NCI-H1694 treated with DMSO at 0.1 percent for 48 hours (cell line): ENCODE measurements at places on chromosomes 3 and 15.

GRCh38 chr3:129463716-129464115, 23.7 kb downstream of the IFT122 start:
- DNase-seq = no peak

DNA sequence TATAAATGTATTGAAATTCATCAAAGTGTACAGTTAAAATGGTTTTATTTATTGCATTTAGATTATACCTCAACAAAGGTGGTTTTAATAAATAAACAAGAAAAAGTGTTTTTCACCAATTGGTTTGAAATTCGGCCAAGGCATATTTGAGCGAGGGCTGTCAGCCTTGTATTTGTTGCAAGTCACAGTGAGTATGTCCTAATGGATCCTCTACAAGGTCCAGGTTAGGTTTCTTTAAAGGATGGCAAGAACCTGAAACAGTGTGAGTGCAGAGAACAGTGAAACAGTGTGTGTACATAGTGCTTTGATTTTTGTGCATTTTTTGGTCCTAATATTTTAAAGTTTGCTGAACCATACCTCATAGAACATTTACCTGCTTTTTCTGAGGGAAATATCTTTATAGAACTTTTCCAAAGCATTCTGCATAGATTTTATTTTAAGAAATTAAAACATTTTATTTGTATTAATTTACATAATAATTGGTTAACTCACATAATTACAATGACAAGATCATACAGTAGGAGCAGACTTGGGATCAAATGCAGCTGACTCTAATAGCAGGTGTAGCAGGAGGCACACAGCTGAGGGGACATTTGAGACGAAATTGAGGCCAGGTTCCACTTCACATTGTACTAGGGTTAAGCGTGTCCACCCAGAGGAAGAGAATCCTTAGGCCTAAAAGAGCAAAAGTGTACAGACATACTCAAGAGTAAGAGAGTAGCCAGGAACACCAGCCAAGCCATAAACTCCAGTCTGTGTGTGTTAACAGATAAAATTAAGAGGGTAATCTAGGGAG, 428.8 kb upstream of the TPRG1 start:
- no peak for DNase-seq

GRCh38 chr3:4478261-4478660, 11.2 kb upstream of the SUMF1 start:
- no peak for DNase-seq

- DNase-seq = no peak
Observed at GRCh38 chr15:88986949-88987590, 73.9 kb upstream of the MFGE8 start.

- no peak for DNase-seq
Observed at GRCh38 chr15:89359471-89360293, 25.1 kb upstream of the POLG start.

GRCh38 chr3:100710261-100710968, 1.1 kb downstream of the TFG start:
- DNase-seq = peak; percentile 2

- DNase-seq = no peak
Observed at GRCh38 chr3:183309276-183309675, 56.2 kb downstream of the B3GNT5 start.

GRCh38 chr15:101267320-101268104, 9.8 kb downstream of the SELENOS start:
- no peak for DNase-seq

GRCh38 chr15:50487287-50487686, 59.2 kb downstream of the USP50 start:
- DNase-seq = no peak

DNA sequence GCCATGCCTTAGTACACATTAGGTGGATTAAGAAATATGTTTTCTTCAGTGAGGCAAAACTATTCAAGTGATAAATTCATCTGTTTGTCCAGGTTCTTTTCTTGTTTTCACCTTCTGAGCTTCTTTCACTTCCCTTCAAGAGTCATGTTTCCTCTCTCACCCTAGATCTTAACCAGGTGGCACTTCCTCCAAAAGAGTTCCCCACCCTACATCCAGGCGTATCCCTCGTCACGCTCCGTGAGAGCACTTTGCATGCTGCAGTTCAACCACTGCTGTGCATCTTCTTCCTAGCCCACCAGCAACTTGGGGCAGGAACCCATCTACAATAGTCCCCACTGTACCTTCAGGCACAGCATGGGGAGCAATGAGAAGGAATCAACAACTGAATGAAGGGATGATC, 28.9 kb downstream of the OSBPL10 start:
- DNase-seq = no peak

DNA sequence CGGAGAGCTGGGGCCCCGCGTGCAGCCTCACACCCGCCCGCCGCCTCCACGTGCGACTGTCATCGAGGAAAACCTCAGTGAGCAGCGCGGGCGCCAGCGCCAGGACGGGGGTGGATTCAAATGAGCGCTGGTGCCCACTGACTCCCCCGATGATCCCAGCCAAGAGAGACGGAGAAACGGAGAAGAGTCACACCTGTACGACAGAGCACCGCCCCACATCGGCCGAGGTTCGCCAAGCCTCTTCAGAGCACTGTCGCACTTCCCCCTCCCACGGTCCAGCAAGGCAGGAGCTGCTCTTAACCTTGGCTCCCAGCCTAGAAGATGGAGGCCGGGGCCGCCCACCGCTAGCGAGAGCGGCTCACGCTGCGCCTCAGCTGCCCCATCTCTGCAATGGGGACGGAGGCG, 130.9 kb upstream of the IQSEC1 start:
- no peak for DNase-seq

DNA sequence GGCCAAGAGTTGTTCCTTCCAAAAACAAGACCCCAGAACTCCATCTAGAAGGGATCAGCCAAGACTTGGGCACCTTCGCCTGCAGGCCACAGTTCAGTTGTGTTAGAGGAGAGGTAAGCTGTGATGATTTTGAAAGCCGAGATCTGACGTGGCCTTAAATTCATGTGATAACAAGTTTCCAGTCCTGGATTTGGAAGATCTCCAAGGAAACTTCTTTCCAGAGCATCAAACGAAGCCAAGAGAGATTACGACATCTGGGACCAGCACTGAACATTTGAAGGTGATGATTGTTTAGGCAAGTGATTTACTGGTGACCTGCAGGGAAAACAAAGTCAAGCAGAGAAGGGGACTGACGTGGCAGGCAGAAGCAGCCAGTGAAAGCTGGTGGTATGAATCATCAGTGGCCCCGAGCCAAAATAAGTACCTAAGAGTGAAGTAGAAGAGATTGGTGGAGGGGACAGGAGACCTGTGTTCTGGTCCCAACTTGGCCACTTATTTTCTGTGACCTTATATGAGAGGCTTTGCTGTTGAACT, 339.0 kb upstream of the PROK2 start:
- DNase-seq = no peak

DNA sequence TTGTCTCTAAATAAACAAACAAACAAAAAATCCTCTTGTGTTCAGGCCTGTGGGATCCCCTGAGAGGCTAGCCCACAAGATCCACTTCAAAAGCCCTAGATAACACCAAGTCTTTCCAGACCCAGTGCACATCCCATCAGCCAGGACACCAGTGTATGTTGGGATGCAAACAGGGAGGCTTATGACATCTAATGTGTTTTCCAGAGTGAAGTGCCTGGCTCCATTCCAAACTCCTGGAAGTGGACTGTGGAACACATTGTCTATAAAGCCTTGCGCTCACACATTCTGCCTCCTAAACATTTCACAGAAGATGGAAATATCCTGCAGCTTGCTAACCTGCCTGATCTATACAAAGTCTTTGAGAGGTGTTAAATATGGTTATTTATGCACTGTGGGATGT, 57.0 kb downstream of the MLH1 start:
- no peak for DNase-seq

DNA sequence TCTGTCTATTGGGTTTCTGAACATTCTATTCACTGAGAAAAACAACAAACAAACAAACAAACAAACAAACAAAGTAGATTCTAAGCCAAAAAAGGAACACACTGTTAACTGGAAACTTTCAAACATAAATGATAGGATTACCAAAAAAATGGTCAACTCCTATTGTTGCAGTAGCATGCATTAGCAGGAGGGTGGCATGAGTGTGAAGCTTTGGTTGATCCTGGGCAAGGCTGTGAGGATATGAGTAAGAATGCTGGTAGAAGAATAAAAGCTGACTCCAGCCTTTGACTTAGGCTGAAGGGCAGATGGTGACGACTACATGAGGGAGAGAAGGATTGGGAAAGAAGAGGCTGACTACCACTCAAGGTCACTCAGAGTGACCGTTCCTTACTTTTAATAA, 810.3 kb downstream of the VGLL3 start:
- DNase-seq = no peak

GRCh38 chr3:114824014-114824413, 323.1 kb downstream of the ZBTB20 start:
- no peak for DNase-seq

- no peak for DNase-seq
Observed at GRCh38 chr3:145721273-145721805, 439.6 kb downstream of the PLOD2 start.

GRCh38 chr3:32285891-32286290, 47.4 kb downstream of the CMTM8 start:
- no peak for DNase-seq

DNA sequence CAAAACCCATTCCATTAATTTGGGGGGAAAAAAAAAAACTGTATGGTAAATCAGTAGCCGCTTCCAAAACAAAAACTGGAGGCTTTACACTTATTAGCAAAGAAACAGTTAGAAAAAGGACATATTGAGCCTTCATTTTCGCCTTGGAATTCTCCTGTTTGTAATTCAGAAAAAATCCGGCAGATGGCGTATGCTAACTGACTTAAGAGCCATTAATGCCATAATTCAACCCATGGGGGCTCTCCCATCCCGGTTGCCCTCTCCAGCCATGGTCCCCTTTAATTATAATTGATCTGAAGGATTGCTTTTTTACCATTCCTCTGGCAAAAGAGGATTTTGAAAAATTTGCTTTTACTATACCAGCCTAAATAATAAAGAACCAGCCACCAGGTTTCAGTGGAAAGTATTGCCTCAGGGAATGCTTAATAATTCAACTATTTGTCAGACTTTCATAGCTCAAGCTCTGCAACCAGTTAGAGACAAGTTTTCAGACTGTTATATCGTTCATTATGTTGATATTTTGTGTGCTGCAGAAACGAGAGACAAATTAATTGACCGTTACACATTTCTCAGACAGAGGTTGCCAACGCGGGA, 9.4 kb upstream of the RPL24 start:
- no peak for DNase-seq

DNA sequence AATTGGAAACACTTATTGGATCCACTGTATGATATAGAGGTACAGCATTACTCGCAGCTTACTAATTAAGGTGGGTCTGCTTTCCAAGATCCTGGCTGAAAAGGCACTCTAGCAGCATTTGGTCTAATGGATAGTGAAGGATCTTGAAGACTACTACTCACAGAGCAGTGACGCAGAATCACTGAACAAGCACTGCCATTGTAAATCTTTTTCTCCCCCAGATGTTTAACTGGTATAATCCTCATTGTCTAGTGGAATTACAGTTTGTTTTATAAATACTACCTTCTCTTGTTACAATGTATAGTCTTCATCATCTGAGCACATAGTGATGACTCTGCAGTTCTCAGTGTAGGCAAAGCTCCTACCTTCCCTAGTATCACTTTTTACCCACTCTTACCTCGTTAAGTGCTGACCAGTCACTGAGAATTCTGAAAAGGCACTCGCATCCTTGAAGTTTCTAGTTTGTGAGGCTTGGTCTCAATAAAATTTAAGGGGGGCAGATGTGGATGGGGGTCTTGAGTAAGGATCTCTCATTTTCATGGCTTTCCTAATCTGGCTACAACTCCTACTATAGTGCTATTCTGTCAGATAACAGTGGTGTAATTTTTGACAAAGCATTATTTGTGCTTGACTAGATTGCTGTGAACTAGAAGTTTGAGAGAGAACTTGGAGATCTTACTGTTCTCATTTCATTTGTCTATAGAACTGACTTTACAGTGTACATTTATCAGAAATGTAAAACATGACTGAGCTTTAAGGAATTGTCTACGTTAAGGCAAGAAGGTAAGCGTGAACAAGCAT, 23.2 kb downstream of the MAPK6 start:
- DNase-seq = no peak

- no peak for DNase-seq
Observed at GRCh38 chr3:105826778-105827634, 41.8 kb downstream of the CBLB start.

GRCh38 chr3:195013411-195014361, 257.3 kb downstream of the XXYLT1 start:
- DNase-seq = no peak

GRCh38 chr15:39624806-39625205, 43.9 kb downstream of the THBS1 start:
- no peak for DNase-seq

DNA sequence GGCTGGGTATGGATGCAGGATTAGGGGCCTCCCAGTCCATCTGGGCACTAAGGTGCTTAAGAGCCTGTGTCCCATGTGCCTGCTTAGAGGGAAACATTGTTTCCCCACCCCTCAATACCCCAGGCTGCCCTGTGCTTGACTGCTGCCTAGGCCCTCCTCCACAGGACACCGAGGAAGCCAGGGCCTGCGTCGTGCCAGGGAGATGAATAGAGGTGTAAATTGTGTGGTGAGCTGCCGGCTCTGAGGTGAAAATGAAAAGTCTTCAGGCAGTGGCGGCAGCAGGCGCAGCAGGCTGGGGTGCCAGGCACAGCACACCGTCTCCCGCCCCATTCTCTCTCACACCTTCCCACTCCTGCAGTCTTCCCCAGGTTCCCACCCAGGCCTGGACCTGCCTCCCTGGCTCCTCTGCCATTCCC, 13.9 kb upstream of the GRM2 start:
- DNase-seq = no peak

GRCh38 chr3:31172336-31172735, 277.9 kb upstream of the GADL1 start:
- no peak for DNase-seq

DNA sequence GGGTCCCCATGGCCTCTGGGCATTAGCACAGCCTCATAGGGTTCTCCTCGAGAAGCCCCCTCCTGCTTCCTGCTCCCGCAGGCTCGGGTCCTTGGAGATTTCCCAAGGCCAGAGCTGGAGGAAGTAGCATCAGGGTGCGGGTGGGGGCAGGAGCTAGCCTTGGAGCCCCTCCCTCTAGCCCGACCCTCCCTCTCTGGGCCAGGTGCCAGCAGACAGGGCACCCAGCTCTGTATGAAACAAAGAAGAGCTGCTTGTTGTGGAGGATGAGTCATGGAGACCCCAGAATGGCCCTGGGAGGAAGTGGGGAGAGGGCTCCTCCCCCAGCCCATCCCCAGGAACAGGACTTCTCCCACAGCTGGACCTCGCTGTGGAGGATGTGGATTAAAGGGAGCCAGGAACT, 29.2 kb downstream of the EPHB3 start:
- DNase-seq = no peak

- DNase-seq = no peak
Observed at GRCh38 chr3:154458560-154458959, 28.6 kb upstream of the GPR149 start.

- DNase-seq = no peak
Observed at GRCh38 chr15:66749841-66750575, 48.0 kb downstream of the SMAD6 start.

GRCh38 chr15:75431682-75432081, 19.8 kb downstream of the SIN3A start:
- DNase-seq = no peak
